CD4-positive, CD25-positive, alpha-beta regulatory T cell (primary cell): ENCODE measurements at places on chromosomes 5 and 9. TPM values are rescaled to one million over a fixed set of nuclear protein-coding genes. Genes with fewer than 3 reads are reported as not detected.

The SAPCD2 gene
- 1.2 TPM for total RNA-seq

The GPX3 gene
- 1.2 TPM for total RNA-seq

The SUSD3 gene
- total RNA-seq, result 68.7 TPM

The AIF1L gene
- 0.12 TPM for total RNA-seq

The ARHGEF37 gene
- total RNA-seq, result 1.8 TPM

The SLC6A3 gene
- total RNA-seq, result not detected

The PTPN3 gene
- total RNA-seq, result 0.47 TPM

The LIFR gene
- not detected for total RNA-seq

The TNFSF8 gene
- total RNA-seq, result 47.3 TPM

The GCNT4 gene
- total RNA-seq, result 16.6 TPM

The IL13 gene
- total RNA-seq, result 0.84 TPM

The NUTM2G gene
- not detected for total RNA-seq

The CDX1 gene
- not detected for total RNA-seq

The S100Z gene
- total RNA-seq, result 1.7 TPM

The NPDC1 gene
- total RNA-seq, result 106 TPM

The NR6A1 gene
- 0.05 TPM for total RNA-seq

The SLC34A1 gene
- total RNA-seq, result 0.20 TPM

The BAG1 gene
- total RNA-seq, result 80.2 TPM

The GOLPH3 gene
- 66.8 TPM for total RNA-seq

The FOXD4L6 gene
- not detected for total RNA-seq

The PCDHA1 gene
- not detected for total RNA-seq

The SNX18 gene
- 13.8 TPM for total RNA-seq

The STKLD1 gene
- 0.86 TPM for total RNA-seq

The LAMC3 gene
- total RNA-seq, result 0.99 TPM

The PCDHB13 gene
- not detected for total RNA-seq

The PCDHGA2 gene
- not detected for total RNA-seq

The PCA3 gene
- total RNA-seq, result not detected

The IL17B gene
- total RNA-seq, result not detected

The RPL7A gene
- total RNA-seq, result 1,813 TPM

The SOHLH1 gene
- not detected for total RNA-seq

The STPG3 gene
- total RNA-seq, result not detected

The PCDHA13 gene
- not detected for total RNA-seq

The C8G gene
- 1.1 TPM for total RNA-seq

The TSSK1B gene
- not detected for total RNA-seq

The PCDHB9 gene
- total RNA-seq, result 0.07 TPM

The TLE1 gene
- 0.74 TPM for total RNA-seq

The ROR2 gene
- total RNA-seq, result 0.12 TPM

The MED10 gene
- 66.8 TPM for total RNA-seq

The NKD2 gene
- not detected for total RNA-seq

The SLC27A6 gene
- total RNA-seq, result not detected

The CEP78 gene
- 39.8 TPM for total RNA-seq

The KCNV2 gene
- total RNA-seq, result not detected
